Lower lobe of right lung (tissue), 2 donors: ENCODE measurements at places on chromosomes 2 and 18. TPM values are rescaled to one million over a fixed set of nuclear protein-coding genes. Genes with fewer than 3 reads are reported as not detected.

The TMEM17 gene
- 1.8 TPM for total RNA-seq

The PELI1 gene
- total RNA-seq, result 34.1 TPM

GRCh38 chr2:240557101-240557751 lies 562 bp downstream of the ANKMY1 start:
- H3K36me3 ChIP-seq, result peaks cover 17% of the 10 kb centered on the region
- peak overlapping the region; percentile 52 for H3K4me3 ChIP-seq
- DNase-seq, result peak; percentile 48
- H3K27me3 ChIP-seq, result no peaks in the 10 kb centered on the region

GRCh38 chr2:172540421-172540820 lies 15.5 kb upstream of the PDK1 start:
- no peak overlapping the region for H3K27ac ChIP-seq
- H3K36me3 ChIP-seq, result no peaks in the 10 kb centered on the region
- H3K4me3 ChIP-seq, result no peak overlapping the region
- H3K27me3 ChIP-seq, result no peaks in the 10 kb centered on the region
- DNase-seq, result no peak
- H3K4me1 ChIP-seq, result no peaks in the 10 kb centered on the region

GRCh38 chr2:225002039-225002655 lies 40.1 kb downstream of the DOCK10 start:
- H3K27ac ChIP-seq, result no peak overlapping the region
- H3K36me3 ChIP-seq, result no peaks in the 10 kb centered on the region
- H3K4me1 ChIP-seq, result peaks cover 4% of the 10 kb centered on the region
- DNase-seq, result no peak
- no peaks in the 10 kb centered on the region for H3K27me3 ChIP-seq
- no peak overlapping the region for H3K4me3 ChIP-seq

DNA sequence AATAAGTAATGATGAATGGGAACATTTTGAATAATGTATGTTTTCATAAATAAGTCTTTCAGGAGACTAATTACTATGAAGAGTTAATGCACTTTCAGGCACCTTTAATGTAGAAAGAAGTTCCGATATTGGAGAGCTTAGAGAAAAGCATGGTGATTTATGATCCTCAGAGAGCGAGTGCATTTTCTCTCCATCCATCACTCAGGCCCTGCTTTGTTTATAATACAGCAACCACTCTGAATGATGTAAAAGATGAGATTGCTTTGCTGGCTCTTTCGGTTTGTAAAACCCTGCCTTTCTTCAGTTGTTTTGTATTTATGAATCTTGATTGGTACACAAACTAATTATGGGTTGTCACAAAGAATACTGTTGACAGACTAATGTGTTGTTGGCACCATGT lies 132.0 kb downstream of the NYAP2 start:
- H3K27me3 ChIP-seq, result no peaks in the 10 kb centered on the region
- DNase-seq, result no peak
- H3K27ac ChIP-seq, result no peak overlapping the region
- H3K4me1 ChIP-seq, result no peaks in the 10 kb centered on the region
- no peaks in the 10 kb centered on the region for H3K36me3 ChIP-seq
- no peak overlapping the region for H3K4me3 ChIP-seq

DNA sequence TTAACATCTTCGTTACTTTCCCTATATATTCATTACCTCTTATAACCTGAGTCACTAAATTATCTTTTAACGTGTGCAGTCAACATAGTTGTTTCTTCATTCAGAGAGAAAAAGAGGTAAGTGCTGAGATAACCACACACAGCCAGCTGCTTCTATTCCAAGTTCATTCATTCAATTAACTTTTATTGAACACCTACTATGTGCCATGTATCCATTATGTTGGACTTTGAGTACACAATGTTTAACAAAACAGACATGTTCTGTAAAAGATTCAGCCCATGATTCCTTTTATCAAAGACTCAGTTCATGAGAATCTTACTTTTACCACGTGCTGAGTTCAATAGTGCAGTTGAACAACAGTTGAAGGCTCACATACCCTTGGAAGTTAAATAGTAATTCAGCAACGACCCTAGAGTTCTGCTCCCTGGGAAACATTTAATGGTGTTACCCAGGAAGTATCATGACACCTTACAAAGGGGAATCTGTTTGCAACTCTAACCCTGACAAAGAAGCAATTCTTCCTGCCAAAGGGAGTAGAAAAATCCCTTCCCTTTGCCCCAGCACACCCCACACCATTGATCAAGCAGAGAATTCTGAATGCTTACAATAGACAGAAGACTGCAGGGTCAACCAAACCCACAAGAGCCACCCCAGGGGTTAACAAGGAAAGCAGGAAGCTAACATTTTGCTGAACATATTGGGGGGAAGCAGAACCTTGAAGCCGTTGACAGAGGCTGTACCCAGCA lies 595.8 kb downstream of the STK39 start:
- no peak overlapping the region for H3K27ac ChIP-seq
- H3K4me3 ChIP-seq, result no peak overlapping the region
- no peaks in the 10 kb centered on the region for H3K27me3 ChIP-seq
- no peaks in the 10 kb centered on the region for H3K4me1 ChIP-seq
- no peak for DNase-seq

The TTC32 gene
- total RNA-seq, result 10.3 TPM

The NPPC gene
- not detected for total RNA-seq

The CXCR4 gene
- total RNA-seq, result 55.1 TPM

The ANKRD29 gene
- 56.5 TPM for total RNA-seq

The PHLPP1 gene
- total RNA-seq, result 12.6 TPM

- no peaks in the 10 kb centered on the region for H3K36me3 ChIP-seq
- no peak overlapping the region for H3K27ac ChIP-seq
- H3K4me3 ChIP-seq, result no peak overlapping the region
- DNase-seq, result no peak
- no peaks in the 10 kb centered on the region for H3K4me1 ChIP-seq
These were observed 19.4 kb downstream of the TMEM178A start for GRCh38 chr2:39685126-39685525.

The SLC8A1 gene
- total RNA-seq, result 58.5 TPM

DNA sequence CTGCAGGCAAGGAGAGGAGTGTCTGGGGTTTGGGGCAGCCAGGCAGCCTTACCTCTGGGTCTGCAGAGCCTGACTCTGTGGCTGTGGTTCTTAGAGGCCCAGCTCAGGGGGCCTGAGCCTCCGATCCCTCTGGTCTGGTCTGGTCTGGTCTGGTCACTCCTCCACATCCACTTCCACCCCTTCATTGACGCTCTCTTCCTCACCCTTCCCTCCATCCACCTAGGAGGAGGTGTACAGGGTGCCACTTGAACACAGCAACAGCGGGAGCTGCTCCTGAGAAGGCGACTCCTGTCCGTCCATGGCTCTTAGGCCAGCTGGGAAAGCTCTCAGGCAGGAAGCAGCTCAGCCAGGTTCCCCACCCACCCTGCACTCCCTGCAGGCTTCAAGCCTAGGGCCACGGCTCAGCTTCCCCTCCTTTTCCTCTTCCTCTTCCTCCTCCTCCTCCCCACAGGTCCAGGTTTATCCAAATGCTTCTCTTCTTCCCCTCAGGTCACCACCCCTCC lies 16.9 kb downstream of the GPR55 start:
- H3K27ac ChIP-seq, result no peak overlapping the region
- no peaks in the 10 kb centered on the region for H3K36me3 ChIP-seq
- H3K27me3 ChIP-seq, result peaks cover 4% of the 10 kb centered on the region
- H3K4me1 ChIP-seq, result no peaks in the 10 kb centered on the region

GRCh38 chr2:33121925-33122324 lies 175.2 kb downstream of the LTBP1 start:
- no peak for DNase-seq
- no peak overlapping the region for H3K27ac ChIP-seq
- H3K4me1 ChIP-seq, result no peaks in the 10 kb centered on the region
- H3K27me3 ChIP-seq, result no peaks in the 10 kb centered on the region
- no peaks in the 10 kb centered on the region for H3K36me3 ChIP-seq

DNA sequence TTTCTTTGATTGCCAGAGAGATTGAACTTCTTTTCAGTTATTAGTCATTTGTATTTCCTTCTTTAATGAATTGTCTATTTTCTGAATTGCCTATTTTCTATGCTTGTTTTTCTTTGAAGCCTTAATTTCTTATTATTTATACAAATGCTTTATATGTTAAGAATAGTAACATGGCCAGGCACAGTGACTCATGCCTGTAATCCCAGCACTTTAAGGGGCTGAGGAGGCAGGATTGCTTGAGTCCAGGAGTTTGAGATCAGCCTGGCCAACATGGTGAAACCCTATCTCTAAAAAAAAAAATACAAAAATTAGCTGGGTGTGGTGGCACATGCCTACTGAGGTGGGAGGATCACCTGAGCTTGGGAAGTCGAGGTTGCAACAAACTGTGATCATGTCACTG lies 4.7 kb upstream of the RAB11FIP5 start:
- H3K4me3 ChIP-seq, result no peak overlapping the region
- no peak overlapping the region for H3K27ac ChIP-seq
- no peaks in the 10 kb centered on the region for H3K27me3 ChIP-seq
- DNase-seq, result no peak

The CCDC102B gene
- total RNA-seq, result 29.4 TPM

DNA sequence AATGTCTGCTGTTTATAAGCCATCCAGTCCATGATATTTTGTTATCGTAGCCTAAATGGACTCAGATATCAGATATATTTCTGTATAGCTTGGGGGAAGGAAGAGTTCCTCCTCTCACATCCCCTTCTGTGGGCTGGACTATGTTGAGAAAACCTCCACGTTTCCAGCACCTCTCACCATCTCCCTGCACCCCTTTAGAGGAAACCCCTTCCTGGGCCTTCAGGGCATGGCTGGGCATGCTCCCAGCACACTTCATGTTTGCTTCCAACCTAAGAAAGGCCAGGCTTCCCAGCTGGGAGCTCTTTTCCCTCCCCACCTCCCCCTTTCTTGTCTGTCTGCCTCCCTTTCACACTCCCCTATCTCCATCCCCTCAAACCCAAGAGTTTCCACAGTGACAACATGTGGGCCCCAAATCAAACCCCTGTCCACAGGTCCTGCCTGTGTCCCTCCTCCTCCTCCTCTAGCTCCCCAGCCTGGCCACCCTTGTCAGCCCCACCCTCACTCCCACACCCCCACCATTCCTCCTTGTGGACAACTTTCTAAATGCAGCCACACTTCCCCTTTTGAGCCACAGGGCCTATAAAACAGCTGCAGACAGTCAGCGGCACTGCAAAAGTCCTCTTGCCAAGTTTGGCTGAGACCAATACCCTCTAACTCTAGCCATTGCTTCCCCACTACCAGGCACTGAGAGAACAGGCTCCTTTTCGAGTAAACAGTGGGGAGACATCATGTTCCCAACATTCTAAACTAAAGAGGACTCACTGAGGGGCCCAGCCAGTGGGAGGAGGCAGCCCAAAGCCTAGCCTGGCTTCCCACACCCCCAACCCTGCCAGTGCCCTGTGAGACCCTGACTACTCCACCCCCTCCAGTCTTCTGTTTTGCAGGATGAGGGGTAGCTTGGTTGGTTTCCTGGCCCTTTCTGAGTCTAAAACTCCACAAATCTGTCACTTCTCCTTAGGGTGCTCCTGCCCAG lies 120.5 kb downstream of the ZFP36L2 start:
- peak; percentile 73 for DNase-seq

The ERFE gene
- total RNA-seq, result not detected

DNA sequence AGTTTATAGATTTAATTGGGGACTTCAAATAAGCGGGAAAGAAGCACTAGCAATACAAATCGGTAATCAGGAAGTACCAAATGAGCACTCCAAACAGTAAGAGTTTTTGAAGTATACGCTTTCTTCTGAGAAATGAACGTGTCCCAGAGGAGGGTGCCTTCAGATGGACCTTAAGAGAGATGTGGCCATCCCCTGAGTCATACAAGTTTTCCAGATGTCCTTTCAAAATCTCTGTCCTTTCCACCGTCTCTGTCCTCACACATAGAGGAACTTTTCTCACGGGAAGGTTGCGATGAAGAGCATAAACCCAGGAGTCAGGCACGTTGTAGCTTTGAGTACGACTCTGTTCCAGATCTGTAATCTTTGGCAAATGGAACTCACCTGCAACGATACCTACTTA lies 1.7 kb upstream of the SMAD2 start:
- peak overlapping the region; percentile 97 for H3K27ac ChIP-seq
- H3K4me3 ChIP-seq, result peak overlapping the region; percentile 84
- H3K27me3 ChIP-seq, result no peaks in the 10 kb centered on the region
- H3K4me1 ChIP-seq, result peaks cover 40% of the 10 kb centered on the region
- H3K36me3 ChIP-seq, result no peaks in the 10 kb centered on the region
- DNase-seq, result no peak

- H3K27ac ChIP-seq, result no peak overlapping the region
- no peaks in the 10 kb centered on the region for H3K4me1 ChIP-seq
- no peaks in the 10 kb centered on the region for H3K36me3 ChIP-seq
- H3K4me3 ChIP-seq, result no peak overlapping the region
- no peaks in the 10 kb centered on the region for H3K27me3 ChIP-seq
- DNase-seq, result no peak
These were observed 47.6 kb downstream of the GPD2 start for GRCh38 chr2:156483741-156484173.

The DUSP2 gene
- 5.5 TPM for total RNA-seq

GRCh38 chr18:75162467-75162866 lies 46.5 kb downstream of the PTGR3 start:
- H3K4me3 ChIP-seq, result no peak overlapping the region
- H3K36me3 ChIP-seq, result no peaks in the 10 kb centered on the region
- H3K4me1 ChIP-seq, result no peaks in the 10 kb centered on the region
- H3K27ac ChIP-seq, result no peak overlapping the region

The MC4R gene
- total RNA-seq, result 0.35 TPM

DNA sequence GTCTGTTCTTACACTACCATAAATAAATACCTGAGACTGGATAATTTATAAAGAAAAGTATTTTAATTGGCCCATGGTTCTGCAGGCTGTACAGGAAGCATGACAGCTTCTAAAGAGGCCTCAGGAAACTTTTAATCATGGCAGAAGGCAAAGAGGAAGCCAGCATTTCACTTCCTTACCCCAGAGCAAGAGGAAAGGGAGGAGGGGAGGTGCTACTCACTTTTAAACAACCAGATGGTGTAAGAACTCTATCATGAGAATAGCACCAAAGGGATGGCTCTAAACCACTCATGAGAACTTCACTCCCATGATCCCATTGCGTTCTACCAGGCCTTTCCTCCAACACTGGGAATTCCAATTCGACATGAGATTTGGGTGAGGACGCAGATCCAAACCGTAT lies 344.4 kb upstream of the SLC39A10 start:
- H3K27ac ChIP-seq, result no peak overlapping the region
- H3K4me3 ChIP-seq, result no peak overlapping the region
- no peaks in the 10 kb centered on the region for H3K4me1 ChIP-seq
- H3K36me3 ChIP-seq, result no peaks in the 10 kb centered on the region
- H3K27me3 ChIP-seq, result no peaks in the 10 kb centered on the region
